ENCODE measurements at places on chromosomes 3 and 15.

GRCh38 chr3:33071946-33072345, 25.0 kb downstream of the GLB1 start:
- no peak for DNase-seq

DNA sequence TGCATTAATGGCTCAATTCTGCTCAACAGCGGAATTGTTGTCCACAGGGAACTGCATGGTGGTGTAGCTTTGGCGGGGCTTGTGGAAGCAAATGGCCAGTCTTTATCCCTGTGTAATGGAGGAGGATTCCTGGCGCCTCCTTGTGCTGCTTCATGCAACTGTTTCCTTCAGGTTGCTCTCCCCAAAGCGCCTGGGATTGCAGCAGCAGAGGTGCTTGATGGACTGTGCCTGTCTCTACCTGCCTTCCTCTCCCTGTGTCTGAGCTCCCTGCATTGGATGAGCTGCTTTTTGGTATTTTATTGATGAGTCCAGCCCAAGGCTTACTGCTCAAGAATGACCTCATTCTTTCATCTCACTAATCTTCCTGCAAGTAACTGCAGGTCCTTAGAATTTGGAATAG, 72.9 kb upstream of the NDN start:
- DNase-seq = no peak

DNA sequence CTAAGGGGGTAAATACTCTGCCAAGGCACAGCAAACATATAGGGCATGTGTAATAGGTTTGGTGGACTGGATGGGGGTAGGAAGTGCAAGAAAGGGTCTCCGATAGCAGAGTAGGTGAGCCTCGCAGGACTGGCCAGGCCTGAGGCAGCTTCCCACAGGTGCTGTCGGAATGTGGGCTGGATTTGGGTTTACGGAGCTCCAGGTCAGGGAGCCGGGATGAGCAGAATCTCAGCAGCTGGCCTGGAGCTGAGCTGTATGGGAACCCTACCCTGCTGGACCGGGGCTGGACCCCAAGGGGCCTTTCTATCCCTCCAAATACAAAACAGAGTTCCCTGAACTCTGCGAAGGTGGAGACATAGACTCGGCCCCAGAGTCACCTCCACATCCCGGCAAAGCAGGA, 15.0 kb downstream of the KLF15 start:
- no peak for DNase-seq

- DNase-seq = no peak
Measured at GRCh38 chr3:44016818-44017217, 224.9 kb upstream of the TOPAZ1 start.

GRCh38 chr3:153399636-153400035, 237.6 kb downstream of the RAP2B start:
- DNase-seq = no peak

DNA sequence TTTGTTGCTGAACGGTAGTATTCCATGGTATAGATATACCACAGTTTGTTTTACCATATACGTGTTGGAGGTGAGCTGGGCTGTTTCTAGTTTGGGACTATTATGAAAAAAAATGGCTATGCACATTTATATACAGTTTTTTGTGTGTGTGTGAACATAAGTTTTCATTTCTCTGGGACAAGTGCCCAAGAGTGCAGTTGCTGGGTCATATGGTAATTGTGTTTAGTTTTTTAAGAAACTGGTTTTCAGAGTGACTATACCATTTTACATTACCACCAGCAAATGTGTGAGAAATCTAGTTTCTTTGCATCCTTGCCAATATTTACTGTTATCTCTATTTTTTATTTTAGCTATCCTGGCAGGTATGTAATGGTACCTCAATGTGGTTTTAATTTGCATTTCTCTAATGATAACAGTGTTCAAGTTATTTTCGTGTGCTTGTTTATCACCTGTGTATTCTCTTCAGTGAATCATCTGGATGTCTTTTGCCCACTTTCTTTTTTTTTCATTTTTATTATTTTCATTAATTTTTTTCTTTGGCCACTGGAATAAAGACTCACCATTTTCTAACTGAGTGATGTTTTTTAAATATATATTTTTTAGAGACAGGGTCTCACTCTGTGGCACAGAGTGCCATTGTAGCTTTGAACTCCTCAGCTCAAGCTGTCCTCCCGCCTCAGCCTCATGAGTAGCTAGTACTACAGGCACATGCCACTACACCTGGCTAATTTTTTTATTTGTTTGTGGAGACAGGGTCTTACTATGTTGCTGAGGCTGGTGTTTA, 75.3 kb downstream of the ZNF609 start:
- no peak for DNase-seq

DNA sequence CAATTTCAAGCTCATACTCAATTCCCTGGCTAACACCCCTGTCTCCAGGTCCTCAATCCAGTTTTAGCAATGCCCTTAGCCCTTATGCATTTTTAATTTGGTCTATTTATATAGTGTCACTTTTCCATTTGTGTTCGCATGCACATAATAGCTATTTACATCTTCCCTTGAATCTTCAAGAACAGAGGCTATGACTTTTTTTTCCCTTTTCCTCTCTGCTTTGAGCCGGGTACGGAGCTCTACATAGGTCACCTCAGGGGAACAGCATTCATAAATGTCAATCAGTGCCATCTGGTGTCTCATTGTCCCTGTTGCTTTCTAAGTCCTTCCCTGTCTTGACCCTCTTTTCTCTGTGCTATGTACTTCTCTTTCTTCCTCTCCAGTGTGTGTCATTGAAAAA, 26.5 kb upstream of the ACTC1 start:
- no peak for DNase-seq

DNA sequence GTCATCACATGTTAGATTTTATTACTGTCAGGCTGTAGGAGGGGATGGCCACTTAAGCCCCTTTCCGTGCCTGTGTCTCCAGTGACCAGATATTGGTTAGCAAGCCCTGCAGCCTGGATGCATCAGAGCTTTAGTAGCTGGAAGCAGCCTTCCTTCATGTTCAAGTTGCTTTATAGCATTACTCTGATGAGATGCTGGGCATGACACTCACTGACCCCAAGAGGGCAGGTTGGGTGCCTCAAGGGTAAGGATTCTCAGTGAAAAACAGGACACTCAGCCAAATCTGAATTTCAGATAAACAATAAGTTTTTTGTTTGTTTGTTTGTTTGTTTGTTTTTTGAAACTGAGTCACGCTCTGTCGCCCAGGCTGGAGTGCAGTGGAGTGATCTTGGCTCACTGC, 68.5 kb upstream of the PTX3 start:
- no peak for DNase-seq

Data from cortex of kidney (tissue), 1 donor.